Naive thymus-derived CD4-positive, alpha-beta T cell (primary cell): ENCODE measurements at places on chromosomes 6 and 20. TPM values are rescaled to one million over a fixed set of nuclear protein-coding genes. Genes with fewer than 3 reads are reported as not detected.

LY6G6C gene
- polyA plus RNA-seq = not detected

GMPR gene
- polyA plus RNA-seq = 0.91 TPM

SNTA1 gene
- 4.3 TPM for polyA plus RNA-seq

TOMM6 gene
- 449 TPM for polyA plus RNA-seq

BEND3 gene
- polyA plus RNA-seq = 0.62 TPM

CD83 gene
- 1.9 TPM for polyA plus RNA-seq

COL19A1 gene
- polyA plus RNA-seq = not detected

BPIFB1 gene
- not detected for polyA plus RNA-seq
